Hair follicular keratinocyte (primary cell): ENCODE measurements at places on chromosomes 11 and 22. TPM values are rescaled to one million over a fixed set of nuclear protein-coding genes. Genes with fewer than 3 reads are reported as not detected.

PANX3 gene
- total RNA-seq = not detected in 2 replicates

OR51B4 gene
- total RNA-seq = not detected in 2 replicates

AMBRA1 gene
- total RNA-seq = 13.8 and 21.7 TPM in 2 replicates

TRIM49C gene
- total RNA-seq = not detected in 2 replicates

FGF4 gene
- total RNA-seq = not detected in 2 replicates
